ENCODE measurements at places on chromosomes 5 and 9.
A peak's percentile ranks its signal among the peaks of the same experiment; 100 is the strongest.

DNA sequence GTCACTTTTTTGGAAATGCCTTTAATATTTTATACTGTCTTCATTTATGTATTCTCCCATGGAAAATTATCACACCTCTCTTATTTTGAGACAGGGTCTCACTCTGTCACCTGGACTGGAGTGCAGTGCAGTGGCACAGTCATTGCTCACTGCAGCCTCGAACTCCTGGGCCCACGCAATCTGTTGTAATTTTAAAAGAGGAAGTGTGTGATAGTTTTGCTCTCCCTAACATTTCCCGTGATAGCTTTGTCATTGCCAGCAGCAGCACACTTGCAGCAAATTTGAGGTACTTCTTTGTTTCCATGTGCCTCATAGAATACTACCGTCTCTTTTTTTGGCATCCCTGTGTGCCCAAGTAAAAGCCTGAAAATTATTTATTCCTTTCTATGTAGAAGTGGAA, 103.5 kb downstream of the RNF180 start:
- no peaks in the 10 kb centered on the region for H3K27me3 ChIP-seq
- DNase-seq = no peak
- H3K4me1 ChIP-seq = no peaks in the 10 kb centered on the region
- no peak overlapping the region for H3K27ac ChIP-seq
- H3K36me3 ChIP-seq = no peaks in the 10 kb centered on the region

DNA sequence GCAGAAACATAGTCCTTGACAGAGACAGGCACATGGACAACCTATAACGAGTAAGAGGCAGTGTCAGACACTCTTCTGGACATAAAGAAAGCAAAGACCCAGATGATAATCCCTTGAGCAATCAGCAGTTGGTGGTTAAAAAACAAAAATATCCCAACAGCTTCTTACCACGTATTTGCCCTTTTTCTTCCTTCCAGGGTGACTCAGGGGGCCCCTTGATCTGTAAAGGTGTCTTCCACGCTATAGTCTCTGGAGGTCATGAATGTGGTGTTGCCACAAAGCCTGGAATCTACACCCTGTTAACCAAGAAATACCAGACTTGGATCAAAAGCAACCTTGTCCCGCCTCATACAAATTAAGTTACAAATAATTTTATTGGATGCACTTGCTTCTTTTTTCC, 9.5 kb downstream of the GZMK start:
- no peak for DNase-seq
- no peak overlapping the region for H3K27ac ChIP-seq
- H3K4me3 ChIP-seq = no peak overlapping the region
- peaks cover 60% of the 10 kb centered on the region for H3K4me1 ChIP-seq

- peaks cover 64% of the 10 kb centered on the region for H3K4me1 ChIP-seq
- peaks cover 31% of the 10 kb centered on the region for H3K27me3 ChIP-seq
- no peak overlapping the region for H3K4me3 ChIP-seq
- H3K27ac ChIP-seq = no peak overlapping the region
- no peaks in the 10 kb centered on the region for H3K36me3 ChIP-seq
Measured at GRCh38 chr9:97527626-97528528, 26.4 kb downstream of the TMOD1 start.

GRCh38 chr5:61575103-61575502, 243.0 kb downstream of the ZSWIM6 start:
- H3K36me3 ChIP-seq = no peaks in the 10 kb centered on the region
- H3K27ac ChIP-seq = peak overlapping the region; percentile 38
- 0 out of 2 replicates have a peak overlapping the region, but pooled peaks have one; percentile 3 for H3K4me3 ChIP-seq
- no peaks in the 10 kb centered on the region for H3K27me3 ChIP-seq
- H3K4me1 ChIP-seq = peaks cover 9% of the 10 kb centered on the region
- DNase-seq = peak; percentile 63

DNA sequence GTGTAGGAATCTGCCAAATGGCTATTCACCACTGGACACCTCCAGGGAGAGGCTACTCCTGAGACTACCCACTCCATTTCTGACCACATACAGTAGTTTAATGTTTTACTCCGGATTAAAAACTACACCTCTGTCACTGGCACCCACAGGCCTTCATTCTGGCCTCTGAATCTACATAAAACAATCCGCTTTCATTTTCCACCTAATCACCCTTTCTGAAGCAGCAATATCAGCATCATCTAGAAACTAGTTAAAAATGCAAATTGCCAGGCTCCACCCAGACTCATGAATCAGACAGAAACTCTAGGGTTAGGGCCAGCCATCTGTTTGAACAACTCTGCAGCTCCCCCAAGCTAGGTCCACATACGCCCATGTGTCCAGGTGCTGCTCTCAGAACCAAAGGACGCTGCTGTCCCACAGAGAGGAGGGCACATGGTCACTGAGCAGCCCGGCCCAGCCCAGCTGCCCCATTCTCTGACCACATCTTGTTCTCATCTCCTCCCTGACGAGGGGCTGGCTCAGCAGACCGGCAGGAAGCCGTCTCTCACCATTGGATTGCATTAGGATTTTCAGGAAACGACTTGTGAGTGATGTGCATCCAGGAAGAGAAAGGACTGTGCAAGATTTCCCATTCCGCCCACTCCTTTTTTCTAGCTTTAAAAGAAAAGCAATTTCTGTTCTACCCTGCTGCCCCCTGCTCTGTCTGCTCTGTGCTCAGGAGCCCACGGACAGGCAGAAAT, 34.7 kb downstream of the ADAM19 start:
- H3K27me3 ChIP-seq = no peaks in the 10 kb centered on the region
- peaks cover 20% of the 10 kb centered on the region for H3K36me3 ChIP-seq
- H3K27ac ChIP-seq = peak overlapping the region; percentile 75
- peak; percentile 35 for DNase-seq

Data from HFFc6 (cell line).